ENCODE measurements at places on chromosomes 2 and 18. TPM values are rescaled to one million over a fixed set of nuclear protein-coding genes. Genes with fewer than 3 reads are reported as not detected.
A peak's percentile ranks its signal among the peaks of the same experiment; 100 is the strongest.

The SMAD4 gene
- total RNA-seq = 87.2 TPM

The ESPNL gene
- total RNA-seq = 0.82 TPM

The QPCT gene
- 50.6 TPM for total RNA-seq

The CFAP65 gene
- total RNA-seq = 0.59 TPM

The SLC11A1 gene
- not detected for total RNA-seq

The C2orf42 gene
- 15.0 TPM for total RNA-seq

The EIPR1 gene
- total RNA-seq = 35.9 TPM

- no peak overlapping the region for H3K27ac ChIP-seq
- no peaks in the 10 kb centered on the region for H3K27me3 ChIP-seq
- DNase-seq = no peak
- H3K4me1 ChIP-seq = no peaks in the 10 kb centered on the region
- H3K4me3 ChIP-seq = no peak overlapping the region
- H3K36me3 ChIP-seq = no peaks in the 10 kb centered on the region
Measured at GRCh38 chr2:189254268-189254883, 74.8 kb upstream of the COL5A2 start.

DNA sequence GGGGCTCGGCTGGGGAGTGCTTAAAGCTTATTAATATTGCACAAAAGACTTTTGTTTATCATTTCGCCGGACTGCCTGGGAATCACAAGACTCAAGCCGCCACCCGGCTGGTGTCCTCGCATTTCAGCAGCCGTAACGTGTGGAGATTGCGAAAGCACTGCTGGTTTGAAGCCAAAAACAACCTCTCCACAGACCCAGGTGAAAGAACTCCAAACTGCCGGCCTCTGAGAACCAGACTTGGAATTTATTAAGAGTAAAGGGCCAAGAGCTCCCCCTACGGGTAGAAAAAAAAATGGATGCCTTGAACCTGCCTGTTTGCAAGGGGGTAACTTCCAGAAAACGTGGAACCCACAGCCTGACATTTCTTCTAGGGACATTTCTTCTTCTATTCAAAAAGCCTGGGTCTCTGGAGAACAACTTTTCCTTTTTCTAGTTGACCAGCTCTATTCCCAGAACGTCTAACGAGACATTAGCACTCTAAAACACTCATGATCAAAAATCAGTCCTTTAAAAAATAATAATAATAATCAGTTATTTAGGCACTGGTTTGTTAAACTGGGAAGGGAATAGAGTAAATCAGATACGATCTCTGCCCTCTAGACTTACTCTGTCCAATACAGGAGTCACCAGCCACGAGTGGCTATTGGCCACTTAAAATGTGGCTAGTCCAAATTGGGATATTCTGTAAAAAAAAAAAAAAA, 216.3 kb downstream of the C1D start:
- DNase-seq = peak; percentile 77
- no peaks in the 10 kb centered on the region for H3K36me3 ChIP-seq
- no peak overlapping the region for H3K27ac ChIP-seq
- peaks cover 11% of the 10 kb centered on the region for H3K4me1 ChIP-seq
- H3K4me3 ChIP-seq = no peak overlapping the region
- peaks cover 3% of the 10 kb centered on the region for H3K27me3 ChIP-seq

DNA sequence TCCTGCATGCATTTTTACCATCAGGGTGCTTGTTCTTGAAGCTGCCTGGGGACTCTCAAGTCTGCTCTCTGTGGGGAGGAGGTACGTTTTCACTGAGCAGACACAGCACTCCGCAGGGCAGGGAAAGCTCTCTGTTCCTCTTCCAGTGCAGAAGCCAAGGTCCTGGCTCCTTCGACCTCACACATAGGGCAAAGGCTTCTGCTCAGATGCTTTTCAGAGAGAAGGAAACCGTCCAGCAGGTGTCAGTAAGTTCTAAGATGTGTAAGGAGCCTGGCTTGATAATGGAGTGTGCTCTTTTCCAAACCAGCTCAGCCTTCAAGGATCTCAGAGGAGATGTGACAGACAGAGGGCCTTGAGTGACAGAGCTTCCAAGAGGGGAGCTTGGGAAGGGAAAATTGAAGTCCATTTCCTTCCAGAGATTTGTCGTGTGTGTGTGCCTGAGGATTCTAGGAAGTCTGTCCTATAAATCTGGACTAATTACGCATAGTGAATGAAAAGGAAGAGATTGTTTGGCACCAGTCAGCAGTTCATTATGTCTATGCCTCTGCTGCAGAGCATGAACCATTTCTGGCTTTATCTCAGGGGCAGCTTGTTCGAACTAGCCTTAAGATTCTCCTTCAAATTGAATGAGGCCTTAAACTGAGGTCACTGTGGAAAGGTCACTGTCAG, 67.3 kb upstream of the UPP2 start:
- H3K27ac ChIP-seq = no peak overlapping the region
- H3K4me3 ChIP-seq = no peak overlapping the region
- peaks cover 19% of the 10 kb centered on the region for H3K4me1 ChIP-seq
- peak; percentile 62 for DNase-seq
- H3K27me3 ChIP-seq = peaks cover 3% of the 10 kb centered on the region

DNA sequence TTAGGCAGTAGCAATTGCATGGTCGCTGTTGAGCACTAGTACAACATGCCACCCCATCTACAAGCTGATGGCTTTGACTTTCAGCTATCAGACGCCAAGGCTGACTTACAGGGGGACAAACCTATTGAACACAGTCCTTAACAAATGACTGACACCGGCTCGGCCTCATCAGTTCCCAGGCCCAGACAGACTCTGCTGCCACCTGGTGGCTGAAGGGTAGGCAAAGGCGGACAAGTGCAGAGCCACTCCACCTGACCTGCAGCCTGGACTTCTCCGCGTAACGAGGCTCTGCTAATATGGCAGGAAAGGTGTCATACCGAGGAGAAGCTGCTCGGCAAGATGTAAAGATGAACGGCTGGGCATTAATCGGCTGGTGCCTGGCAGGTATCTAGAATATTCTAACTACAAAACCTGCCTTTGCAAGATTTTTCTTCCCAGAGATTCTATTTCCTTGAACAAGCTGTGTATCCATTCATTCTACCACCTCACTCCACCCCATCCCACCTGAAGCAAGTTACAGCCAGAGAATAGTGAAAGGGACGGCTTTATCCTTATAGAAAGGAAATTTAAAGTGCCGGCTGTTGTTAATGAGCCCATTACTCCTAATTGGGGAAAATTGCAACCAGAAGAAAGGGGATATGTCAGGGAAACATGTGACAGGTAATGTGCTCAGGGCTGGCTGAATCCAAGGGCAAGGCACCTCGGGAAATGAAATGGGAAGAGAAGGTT, 67.4 kb downstream of the STEAP3 start:
- no peak overlapping the region for H3K4me3 ChIP-seq
- DNase-seq = peak; percentile 91
- no peaks in the 10 kb centered on the region for H3K36me3 ChIP-seq

- no peak for DNase-seq
- H3K4me1 ChIP-seq = peaks cover 10% of the 10 kb centered on the region
- no peaks in the 10 kb centered on the region for H3K27me3 ChIP-seq
- no peak overlapping the region for H3K27ac ChIP-seq
- no peak overlapping the region for H3K4me3 ChIP-seq
Measured at GRCh38 chr18:35026407-35027061, 14.7 kb upstream of the MAPRE2 start.

DNA sequence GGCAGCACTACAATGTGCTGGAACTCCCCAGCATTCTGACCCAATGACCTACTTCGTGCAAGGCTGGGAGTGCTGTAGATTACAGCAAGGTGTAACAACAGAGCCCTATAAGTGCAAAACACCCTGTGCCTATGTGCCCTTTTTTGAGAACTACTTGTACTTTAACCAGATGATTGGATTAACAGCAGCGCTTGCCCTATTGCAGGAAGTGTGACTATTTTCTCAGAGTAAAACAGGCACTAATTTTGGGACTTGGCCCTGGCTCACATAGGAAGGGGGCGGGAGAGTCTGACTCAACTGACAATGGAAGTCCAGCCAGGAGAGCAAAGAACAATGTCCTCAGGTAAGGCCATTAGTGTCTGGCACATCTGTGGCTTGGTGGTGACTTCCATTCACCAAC, 35.6 kb upstream of the RNF125 start:
- H3K27me3 ChIP-seq = peaks cover 2% of the 10 kb centered on the region
- peaks cover 7% of the 10 kb centered on the region for H3K36me3 ChIP-seq
- H3K27ac ChIP-seq = no peak overlapping the region
- no peak overlapping the region for H3K4me3 ChIP-seq
- DNase-seq = no peak
- H3K4me1 ChIP-seq = no peaks in the 10 kb centered on the region

DNA sequence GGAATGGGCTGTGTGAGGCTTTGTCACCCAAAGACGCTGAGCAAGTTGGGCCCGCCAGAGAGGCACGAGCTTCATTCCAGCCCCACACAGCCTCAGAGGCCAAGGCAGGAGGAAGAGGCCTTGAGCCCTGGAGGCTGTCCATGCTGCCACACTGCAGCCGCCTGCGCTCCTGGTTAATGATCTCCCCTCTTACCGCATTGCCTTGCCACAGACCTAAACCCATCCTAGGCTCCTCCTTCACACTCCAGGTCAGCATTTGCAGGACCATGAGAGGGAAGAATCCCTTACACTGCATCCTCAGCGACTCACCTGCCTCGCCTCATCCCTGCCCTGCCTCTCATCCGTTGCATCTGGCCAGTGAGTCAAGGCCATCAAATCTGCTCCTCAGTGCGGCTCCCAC, 24.6 kb downstream of the KIF3C start:
- H3K4me3 ChIP-seq = peak overlapping the region; percentile 37
- H3K36me3 ChIP-seq = peaks cover 16% of the 10 kb centered on the region
- peaks cover 8% of the 10 kb centered on the region for H3K27me3 ChIP-seq
- no peak overlapping the region for H3K27ac ChIP-seq
- DNase-seq = no peak

DNA sequence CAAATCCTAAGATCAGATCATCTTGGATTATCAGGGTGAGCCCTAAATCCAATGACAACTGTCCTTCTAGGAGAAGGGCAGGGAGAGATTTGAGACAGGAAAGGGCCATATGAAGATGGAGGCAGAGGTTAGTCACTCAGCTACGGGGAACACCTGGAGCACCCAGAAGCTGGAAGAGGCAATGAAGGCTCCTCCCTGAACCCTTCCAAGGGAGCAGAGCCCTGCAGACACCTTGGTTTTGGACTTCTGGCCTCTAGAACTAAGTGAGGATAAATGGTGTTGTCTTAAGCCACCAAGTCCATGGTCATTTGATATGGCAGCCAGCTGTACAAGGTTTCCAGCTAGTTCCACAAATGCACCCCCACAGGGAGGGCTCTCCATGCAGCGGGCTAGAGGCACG, 6.9 kb upstream of the PTPN2 start:
- H3K4me3 ChIP-seq = no peak overlapping the region
- H3K27ac ChIP-seq = no peak overlapping the region
- peaks cover 2% of the 10 kb centered on the region for H3K27me3 ChIP-seq
- no peak for DNase-seq

- DNase-seq = no peak
- H3K27ac ChIP-seq = no peak overlapping the region
- no peaks in the 10 kb centered on the region for H3K36me3 ChIP-seq
- H3K4me1 ChIP-seq = no peaks in the 10 kb centered on the region
Measured at GRCh38 chr2:61550375-61551209, 12.4 kb upstream of the XPO1 start.

- no peak overlapping the region for H3K4me3 ChIP-seq
- H3K4me1 ChIP-seq = no peaks in the 10 kb centered on the region
- DNase-seq = no peak
- no peaks in the 10 kb centered on the region for H3K27me3 ChIP-seq
- no peak overlapping the region for H3K27ac ChIP-seq
- H3K36me3 ChIP-seq = no peaks in the 10 kb centered on the region
Measured at GRCh38 chr18:55079481-55080355, 120.5 kb upstream of the CCDC68 start.

DNA sequence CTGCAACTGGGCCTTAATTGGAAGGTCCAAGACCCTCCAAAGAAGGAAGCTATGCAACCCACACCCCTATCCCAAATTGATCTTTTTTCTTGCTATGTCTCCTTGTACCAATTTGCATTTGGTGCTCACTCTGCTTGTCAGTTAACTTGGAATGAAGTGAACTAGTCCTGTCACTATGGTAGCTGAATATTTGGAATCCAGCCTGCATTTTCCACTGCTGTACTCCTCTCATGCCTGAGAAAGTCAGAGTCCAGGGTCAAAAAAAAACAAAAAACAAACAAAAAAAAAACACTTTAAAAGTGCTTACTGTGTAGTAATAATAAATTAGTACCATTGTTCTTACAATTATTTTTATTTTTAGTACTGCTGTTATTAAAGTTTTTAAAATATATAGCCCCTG, 462.8 kb upstream of the SLC8A1 start:
- H3K36me3 ChIP-seq = no peaks in the 10 kb centered on the region
- peaks cover 2% of the 10 kb centered on the region for H3K27me3 ChIP-seq
- no peak for DNase-seq
- H3K4me3 ChIP-seq = no peak overlapping the region
- H3K27ac ChIP-seq = no peak overlapping the region

GRCh38 chr2:130819608-130820278, 17.0 kb upstream of the ARHGEF4 start:
- H3K27ac ChIP-seq = no peak overlapping the region
- no peak overlapping the region for H3K4me3 ChIP-seq
- peaks cover 5% of the 10 kb centered on the region for H3K27me3 ChIP-seq
- DNase-seq = no peak

GRCh38 chr2:4139731-4140130, 436.4 kb downstream of the DCDC2C start:
- peaks cover 4% of the 10 kb centered on the region for H3K27me3 ChIP-seq
- no peak overlapping the region for H3K27ac ChIP-seq
- DNase-seq = no peak
- no peaks in the 10 kb centered on the region for H3K4me1 ChIP-seq
- peaks cover 3% of the 10 kb centered on the region for H3K36me3 ChIP-seq
- no peak overlapping the region for H3K4me3 ChIP-seq

GRCh38 chr2:54289917-54290316, 33.9 kb upstream of the TSPYL6 start:
- no peak overlapping the region for H3K27ac ChIP-seq
- no peak overlapping the region for H3K4me3 ChIP-seq
- DNase-seq = no peak
- no peaks in the 10 kb centered on the region for H3K36me3 ChIP-seq
- no peaks in the 10 kb centered on the region for H3K27me3 ChIP-seq
- no peaks in the 10 kb centered on the region for H3K4me1 ChIP-seq

DNA sequence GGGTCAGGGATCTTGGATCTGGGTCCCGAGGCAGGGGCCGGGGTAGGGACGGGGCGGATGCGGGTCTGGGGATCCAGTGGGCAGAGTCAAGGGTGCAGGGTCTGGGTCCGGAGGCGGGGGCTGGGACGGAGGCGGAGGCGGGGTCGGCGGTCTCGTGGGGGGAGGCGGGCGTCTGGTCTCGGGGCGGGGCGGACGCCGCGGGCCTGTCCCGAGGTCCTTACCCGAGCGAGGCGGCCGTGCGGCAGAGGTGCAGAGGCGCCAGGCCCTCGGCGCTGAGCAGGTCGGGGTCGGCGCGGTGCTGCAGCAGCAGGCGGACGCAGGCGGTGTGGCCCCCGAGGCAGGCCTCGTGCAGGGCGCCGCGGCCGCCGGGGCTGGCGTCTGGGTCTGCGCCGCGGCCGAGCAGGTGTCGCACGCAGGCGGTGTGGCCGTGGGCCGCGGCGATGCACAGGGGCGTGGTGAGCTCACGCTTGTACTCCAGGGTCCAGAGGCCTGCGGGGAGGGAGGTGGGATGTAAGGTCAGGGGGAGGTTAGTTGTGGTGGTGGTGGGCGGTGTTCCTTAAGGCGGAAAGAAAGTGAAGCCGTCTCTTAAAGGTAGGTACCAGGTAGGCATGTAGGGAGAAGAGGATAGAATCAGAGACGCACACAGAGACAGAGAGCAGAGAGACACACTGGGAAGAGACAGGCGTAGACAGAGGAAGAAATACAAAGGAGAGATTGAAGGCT, 26.6 kb downstream of the ASB18 start:
- peak; percentile 41 for DNase-seq
- no peak overlapping the region for H3K27ac ChIP-seq
- peaks cover 19% of the 10 kb centered on the region for H3K27me3 ChIP-seq

- H3K27me3 ChIP-seq = peaks cover 15% of the 10 kb centered on the region
- peak overlapping the region; percentile 3 for H3K27ac ChIP-seq
- H3K4me1 ChIP-seq = peaks cover 12% of the 10 kb centered on the region
- no peak for DNase-seq
- peaks cover 44% of the 10 kb centered on the region for H3K36me3 ChIP-seq
Measured at GRCh38 chr2:134440336-134440909, 186.6 kb downstream of the MGAT5 start.
